Lower lobe of right lung (tissue), 2 donors: ENCODE measurements at places on chromosomes 1 and 21. TPM values are rescaled to one million over a fixed set of nuclear protein-coding genes. Genes with fewer than 3 reads are reported as not detected.

Gene DPYD
- total RNA-seq = 91.9 TPM

Gene PLPPR4
- 1.7 TPM for total RNA-seq

Gene ABL2
- total RNA-seq = 27.0 TPM

Gene TTC39A
- 34.9 TPM for total RNA-seq

Gene GART
- 53.8 TPM for total RNA-seq

Gene SPTA1
- total RNA-seq = 0.50 TPM

DNA sequence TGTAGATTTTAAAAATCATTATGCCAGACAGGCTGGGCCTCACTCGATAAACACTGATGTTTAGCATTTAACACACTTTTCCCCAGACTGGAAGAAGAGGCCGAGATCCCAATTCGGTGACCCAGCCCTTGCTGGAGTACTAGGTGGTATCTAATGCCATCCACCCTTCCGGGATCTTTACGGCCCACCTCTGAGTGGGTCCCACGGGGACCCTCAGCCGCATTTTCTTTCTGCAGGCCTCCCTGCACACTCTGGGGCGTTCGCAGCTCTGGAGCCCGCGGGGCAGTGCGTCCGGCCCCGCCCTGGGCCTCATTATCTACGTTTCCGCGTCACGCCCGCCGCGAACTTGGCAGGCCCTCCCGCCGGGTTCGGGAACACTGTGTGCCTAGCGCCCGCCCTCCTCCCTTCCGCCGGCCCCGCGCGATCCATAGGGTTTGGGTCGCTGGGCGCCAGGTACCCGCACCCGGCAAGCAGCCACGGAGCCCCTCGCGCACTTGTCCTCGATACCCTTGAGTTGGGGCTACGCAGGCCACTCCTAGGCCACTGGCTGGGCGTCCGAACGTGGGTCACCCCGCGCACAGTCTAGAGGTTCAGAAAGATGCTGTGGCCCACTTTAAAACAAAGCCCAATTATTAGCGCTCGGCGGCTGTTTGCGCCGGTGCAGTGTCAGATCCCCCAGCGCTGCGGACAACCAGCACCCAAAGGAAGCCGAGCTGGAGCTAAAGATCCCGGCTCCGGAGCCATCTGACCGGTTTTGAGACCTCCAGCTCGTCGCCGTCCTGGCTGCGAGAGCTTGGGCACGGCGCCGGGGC, 950 bp upstream of the EVA1C start:
- peak; percentile 95 for DNase-seq

- no peak for DNase-seq
Measured at GRCh38 chr1:71463144-71463543, 382.3 kb upstream of the ZRANB2 start.

DNA sequence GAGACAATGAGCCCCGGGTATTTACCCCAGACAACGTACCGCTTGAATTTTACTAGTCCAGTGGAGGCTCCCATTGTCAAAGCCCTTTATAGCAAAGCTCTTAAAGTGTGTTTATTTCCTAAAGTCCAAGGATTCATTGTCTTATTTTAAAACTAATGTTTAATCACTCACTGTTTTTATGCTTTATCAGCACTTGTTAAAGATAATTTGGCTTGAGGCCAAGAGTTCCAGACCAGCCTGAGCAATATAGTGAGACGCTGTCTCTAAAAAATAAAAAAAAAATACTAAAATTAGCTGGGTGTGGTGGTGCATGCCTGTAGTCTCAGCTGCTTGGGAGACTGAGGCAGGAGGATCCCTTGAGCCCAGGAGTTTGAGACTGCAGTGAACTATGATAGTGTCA, 202.8 kb downstream of the RYR2 start:
- no peak for DNase-seq

DNA sequence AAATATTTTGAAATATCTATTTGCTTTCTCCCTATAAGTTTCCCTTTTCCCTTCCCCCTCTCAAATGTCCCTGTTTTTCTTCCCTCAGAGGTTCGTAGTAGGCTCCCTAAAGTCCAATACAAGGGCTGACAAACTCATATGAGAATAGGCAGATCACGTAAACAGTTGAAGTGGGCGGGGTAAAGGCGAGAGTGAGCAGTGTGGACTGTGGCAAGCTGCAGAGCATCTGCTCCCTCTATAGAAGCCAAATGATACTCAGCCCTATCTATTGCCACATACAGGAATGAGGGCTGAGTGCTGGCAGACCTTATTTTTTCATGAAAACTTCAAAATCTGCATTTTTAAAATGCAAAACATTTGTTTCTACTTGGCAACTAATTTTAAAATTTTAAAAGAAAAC, 26.3 kb downstream of the PRDX6 start:
- no peak for DNase-seq

DNA sequence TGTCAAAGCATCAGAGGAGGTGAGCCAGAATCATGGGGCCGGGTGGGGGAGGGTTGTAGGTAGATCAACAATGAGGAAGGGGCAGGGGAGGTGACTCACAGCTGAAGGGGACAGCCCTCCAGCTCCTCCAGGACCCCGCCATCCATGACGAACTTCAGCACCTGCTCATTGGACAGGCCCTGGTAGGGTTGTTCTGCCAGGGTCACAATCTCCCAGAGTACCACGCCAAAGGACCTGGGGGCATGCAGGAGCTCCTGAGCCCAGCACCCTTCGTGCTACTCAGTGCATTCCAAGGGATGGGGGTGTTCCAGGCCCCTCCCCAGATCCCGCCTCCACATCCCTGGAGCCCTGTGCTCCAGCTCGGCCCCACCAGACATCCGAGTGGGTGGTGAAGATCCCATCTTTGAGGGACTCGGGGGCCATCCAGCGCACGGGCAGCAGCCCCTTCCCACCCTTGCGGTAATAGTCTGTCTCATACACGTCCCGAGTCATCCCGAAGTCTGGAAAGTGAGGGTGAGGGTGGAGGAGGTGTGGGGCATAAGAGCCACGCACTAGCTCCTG, 17.5 kb downstream of the INSRR start:
- no peak for DNase-seq

GRCh38 chr1:190478149-190479049, 735 bp upstream of the BRINP3 start:
- DNase-seq = no peak

DNA sequence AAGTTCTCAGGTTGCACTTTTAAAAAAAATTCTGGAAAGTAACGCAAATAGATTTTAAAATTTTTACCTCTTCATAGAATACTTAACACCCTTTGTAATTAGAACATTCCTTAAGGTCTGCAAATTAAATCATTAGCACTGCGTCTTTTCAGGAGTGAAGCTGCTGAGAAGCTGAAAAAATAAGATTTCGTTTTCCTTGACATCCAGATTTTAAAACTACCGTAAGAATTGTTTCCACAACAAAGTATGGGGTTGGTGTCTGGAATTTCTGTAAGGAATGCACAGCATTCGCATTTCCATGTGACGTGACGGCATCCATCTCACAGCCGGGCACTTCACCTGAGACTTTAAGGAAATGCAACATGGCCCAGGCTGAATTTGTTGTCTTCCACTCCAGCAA, 76.3 kb upstream of the COX20 start:
- DNase-seq = no peak

DNA sequence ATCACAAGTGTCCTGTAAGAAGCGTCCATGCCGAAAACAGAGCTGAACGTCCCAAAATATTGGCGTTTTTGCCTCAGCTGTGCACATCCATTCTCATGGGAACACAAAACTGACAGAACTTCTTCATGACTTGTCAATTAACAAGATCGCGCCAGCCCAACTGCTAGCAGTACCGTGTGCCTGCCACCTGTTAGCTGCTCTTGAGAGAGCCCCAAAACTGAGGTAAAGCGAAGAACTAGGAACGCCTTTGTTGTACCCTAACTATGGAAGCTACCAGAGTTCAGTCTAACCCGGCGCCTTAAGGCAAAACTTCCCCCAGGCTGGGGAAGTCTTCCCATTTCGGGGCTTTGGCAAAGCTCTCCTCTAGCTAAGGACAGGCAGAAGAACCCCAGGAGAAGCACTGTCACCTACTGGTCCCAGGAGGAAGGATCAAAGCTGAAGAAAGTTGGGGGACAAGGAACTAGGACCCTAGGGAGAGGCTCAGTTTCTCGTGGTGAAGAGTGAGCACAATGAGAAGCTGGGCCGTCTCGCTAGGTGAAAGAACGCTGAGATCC, 719 bp downstream of the EYA3 start:
- no peak for DNase-seq

DNA sequence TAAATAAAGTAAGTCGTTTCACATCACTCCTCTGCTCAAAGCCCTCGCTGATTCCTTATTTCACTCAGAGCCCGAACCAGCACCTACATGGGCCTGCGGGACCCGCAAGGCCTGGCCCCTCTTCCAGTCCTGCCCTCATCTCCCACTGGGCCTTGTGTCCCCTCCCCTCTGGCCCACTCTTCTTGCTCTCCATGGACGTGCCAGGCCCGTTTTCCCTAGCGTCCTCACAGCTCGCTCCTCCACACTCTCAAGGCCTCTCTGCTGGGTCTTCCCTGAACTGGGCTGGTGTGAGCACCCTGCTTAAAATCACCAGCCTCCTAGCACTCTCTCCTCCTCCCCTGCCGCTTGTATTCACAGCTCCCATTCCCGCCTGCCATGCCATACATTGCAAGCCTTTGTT, 237.9 kb downstream of the FOXD2 start:
- DNase-seq = no peak

DNA sequence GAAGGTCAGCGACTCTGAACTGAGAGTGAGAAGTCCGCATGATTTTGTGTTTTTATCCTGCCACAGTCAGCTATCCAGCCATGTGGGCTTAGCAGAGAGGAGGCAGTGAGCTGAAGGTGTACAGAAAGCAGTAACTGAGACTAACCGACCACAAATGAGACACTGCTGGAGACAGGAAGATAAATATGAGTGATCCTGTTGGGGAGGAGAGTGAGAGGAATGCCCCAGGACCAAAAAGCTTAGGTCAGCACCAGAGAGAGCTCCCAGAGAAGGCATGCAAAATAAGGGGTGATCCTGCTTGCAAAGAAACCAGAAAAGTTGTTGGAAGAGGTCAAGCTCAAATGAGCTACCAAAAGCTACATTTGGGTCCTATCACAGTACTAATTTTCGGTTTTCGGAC, 63.7 kb downstream of the HLCS start:
- no peak for DNase-seq

DNA sequence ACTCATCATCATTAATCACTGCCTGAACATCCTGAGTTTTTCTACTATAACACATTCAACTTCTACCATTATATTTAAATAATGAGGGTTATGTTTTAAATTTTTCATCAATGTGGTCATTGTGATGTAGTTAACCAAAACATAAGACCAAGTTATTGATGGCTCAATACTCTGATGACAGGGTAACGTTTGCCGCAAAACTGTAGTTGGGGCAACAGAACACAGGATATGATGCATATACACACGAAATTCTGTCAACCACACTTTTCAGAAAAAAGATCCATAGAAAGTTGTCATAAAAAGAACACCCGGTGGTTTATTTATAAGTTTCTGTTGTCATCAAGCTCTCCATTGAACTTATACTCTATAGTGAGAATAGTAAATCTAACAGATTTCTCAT, 121.7 kb upstream of the COL11A1 start:
- no peak for DNase-seq

DNA sequence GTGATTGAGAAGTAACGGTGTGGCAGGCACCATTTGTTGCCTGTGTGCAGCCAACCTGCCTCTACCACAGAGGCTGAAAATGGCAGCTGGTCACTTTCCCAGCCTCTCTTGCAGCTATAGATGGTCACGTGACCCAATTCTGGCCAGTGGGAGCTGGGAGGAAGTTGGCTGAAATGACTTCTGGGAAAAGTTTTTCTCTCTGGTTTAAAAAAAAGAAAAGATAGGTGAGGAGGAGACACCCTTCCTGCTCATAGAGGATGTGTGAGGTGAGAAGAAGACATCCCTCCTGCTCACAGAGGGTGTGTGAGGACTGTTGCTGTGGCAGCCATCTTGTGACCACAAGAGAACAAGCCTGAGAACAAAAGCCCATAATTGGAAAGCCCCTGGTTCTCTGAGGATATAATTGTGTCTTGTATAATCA, 122.8 kb downstream of the SYF2 start:
- no peak for DNase-seq

DNA sequence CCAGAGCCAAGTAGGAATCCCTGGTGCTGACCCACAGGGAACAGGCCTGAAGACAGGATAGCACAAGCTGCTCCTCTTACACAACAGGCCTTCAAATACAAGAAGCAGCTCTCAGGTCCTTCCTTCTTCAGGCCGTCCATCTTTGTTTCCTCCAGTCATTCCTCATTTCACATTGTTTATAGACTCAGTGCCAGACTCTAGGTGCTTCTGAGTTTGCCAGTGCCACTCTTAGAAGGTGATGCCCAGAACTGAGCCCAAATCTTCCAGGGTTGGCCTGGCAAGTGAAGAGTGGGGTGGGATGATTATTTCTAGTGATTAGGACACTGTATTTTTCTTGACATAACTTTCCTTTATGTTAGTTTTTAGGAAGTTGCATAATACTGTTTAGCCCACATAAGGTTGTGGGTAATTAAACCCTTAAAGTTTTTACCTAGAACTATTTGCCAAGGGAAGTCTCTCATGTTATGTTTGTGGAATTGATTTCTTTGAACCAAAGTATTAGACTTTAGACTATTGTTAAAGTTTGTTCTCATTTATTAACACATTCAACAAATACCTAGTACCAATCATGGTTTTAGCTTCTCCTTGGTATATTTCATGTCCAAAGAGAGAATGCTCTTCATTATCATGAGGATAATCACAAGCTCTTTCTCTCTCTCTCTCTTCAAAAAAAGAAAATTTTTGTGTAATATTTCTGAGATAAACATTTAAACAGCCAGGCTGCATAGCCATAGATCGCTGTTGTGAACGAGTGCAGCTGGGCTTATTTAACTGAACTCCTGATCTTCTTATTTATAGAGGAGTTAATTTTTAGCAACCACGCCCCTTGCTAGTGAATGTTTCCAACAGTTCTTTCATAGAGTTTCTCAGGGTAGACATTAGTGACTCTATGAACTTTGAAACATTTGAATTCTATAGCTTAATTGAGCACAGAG, 47.7 kb downstream of the PGM1 start:
- DNase-seq = no peak

GRCh38 chr21:35840197-35840799, 220.0 kb downstream of the SETD4 start:
- peak; percentile 50 for DNase-seq

GRCh38 chr1:48644905-48645605, 131.6 kb downstream of the BEND5 start:
- no peak for DNase-seq

DNA sequence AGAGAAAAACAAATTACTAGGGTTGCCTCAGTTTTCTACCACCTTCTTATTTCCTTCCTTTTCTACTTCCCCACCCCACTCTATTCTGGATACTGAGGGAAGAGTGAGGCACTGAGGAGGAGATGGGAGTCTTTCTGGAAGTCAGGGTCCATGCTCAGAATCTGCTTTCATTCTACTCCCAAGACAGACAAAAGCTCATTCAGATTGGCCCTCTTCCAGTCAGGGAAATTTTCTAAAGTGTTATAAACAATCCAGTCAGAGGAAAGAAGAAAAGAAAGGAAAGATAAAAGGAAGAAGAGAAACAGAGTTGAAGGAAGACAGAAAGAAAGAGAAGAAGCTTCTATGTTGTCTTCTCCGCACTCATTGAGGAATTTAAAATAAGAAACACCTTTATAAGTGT, 228.6 kb downstream of the COP1 start:
- no peak for DNase-seq

GRCh38 chr1:33234588-33234990, 21.7 kb upstream of the ZNF362 start:
- no peak for DNase-seq

GRCh38 chr1:13616234-13616633, 32.6 kb downstream of the PDPN start:
- DNase-seq = no peak
